ENCODE measurements at places on chromosomes 11 and 22.

- DNase-seq, result no peak
These were observed 12.9 kb downstream of the NEAT1 start for GRCh38 chr11:65435411-65435931.

DNA sequence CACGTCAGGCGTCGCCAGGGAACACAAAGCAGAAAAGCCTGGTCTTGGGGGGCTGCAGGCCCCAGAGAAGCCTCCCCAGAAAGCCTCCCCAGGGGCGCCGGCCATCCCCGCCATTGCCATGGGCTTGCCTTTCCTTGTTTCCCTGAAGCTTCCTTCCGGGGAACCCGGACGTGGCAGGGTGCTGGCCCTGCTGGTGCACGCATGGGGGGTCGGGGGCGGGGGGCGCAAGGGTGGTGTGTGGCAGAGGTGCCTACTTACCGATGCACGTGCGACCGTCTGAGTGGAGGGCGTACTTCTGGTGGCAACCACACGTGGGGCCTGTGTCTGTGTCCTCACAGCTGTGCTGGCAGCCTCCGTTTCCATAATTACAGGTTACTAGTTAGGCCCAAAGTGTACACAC, 71.0 kb upstream of the TTLL12 start:
- no peak for DNase-seq

- DNase-seq, result peak; percentile 80
These were observed 2.4 kb upstream of the WNT11 start for GRCh38 chr11:76208438-76209374.

DNA sequence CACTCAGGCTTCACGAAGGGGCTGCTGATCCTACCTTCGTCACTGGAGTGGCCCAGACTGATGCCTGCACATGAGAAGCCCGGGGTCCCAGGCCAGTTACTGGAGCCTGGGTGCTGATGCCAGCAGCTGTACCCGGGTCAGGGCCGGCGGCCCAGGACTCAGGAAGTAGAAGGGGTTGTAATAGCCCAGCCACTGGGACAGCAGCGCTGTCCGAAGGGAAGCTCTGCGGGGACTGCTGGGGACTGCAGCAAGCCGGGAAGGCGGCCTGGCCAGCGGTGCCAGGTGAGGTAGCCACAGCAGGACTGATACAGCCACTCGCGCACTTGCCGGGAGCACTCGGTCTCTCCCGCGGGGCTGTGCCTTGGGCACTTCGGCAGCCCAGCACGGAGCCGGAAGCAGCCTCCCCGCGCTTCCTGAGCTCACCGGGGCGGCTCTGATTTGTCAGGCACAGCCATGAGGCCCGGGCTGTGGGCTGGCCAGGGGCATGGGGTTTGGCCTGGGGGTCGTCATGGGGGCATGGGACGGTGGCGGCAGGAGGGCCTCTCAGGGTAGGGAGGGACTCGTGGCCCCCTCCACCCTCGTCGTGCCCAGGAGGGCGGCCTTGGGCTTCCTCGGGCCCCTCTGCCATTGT, 13.9 kb upstream of the OR8K1 start:
- DNase-seq, result no peak

- no peak for DNase-seq
These were observed 95.4 kb downstream of the MORC2 start for GRCh38 chr22:30873086-30873650.

GRCh38 chr11:8309862-8310261, 46.2 kb upstream of the LMO1 start:
- DNase-seq, result no peak

GRCh38 chr11:12963792-12964536, 45.2 kb upstream of the RASSF10 start:
- peak; percentile 65 for DNase-seq

- DNase-seq, result no peak
These were observed 82.5 kb downstream of the SGSM3 start for GRCh38 chr22:40452730-40453487.

DNA sequence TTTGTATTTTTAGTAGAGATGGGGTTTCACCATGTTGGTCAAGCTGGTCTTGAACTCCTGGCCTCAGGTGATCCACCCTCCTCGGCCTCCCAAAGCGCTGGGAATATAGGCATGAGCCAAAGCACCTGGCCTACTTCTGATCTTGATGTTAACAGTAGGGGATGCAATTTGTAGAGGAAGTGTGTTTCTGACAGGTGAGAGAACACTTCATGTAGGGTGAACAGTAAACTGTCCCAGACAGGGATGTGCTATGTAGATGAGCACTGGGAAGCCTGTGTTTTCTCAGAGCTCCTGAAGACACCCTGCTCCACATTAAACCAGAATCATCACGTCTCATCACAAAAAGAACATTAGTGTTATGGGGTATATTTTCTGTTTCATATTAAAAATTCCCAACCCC, 45.1 kb downstream of the UBASH3B start:
- DNase-seq, result no peak

GRCh38 chr11:96213500-96213899, 129.5 kb downstream of the MAML2 start:
- no peak for DNase-seq

- DNase-seq, result peak; percentile 35
These were observed 10.4 kb upstream of the SUN2 start for GRCh38 chr22:38766076-38766777.

GRCh38 chr11:44943696-44944095, 7.0 kb downstream of the TP53I11 start:
- no peak for DNase-seq

DNA sequence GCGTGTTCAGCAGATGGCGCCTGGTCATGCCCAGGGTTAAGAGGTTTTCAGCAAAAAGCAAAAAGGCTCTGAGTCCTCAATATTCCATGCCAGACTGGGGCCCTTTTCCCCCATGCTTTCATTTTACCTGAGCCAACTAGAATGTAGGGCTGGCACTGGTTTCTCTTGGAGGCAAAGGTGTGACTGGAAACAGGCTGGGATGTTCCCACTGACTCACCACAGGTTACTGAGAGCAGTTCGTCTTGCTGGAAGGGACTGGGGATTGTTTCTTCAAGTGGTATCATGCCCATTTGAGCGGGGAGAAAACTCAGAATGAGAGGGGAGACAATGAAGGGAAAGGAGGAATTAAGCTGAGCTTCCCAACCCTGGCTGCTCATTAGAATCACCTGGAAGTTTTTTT, 243.9 kb downstream of the TENM4 start:
- DNase-seq, result no peak

- no peak for DNase-seq
These were observed 6.6 kb upstream of the ZFTA start for GRCh38 chr11:63775191-63775590.

GRCh38 chr22:21032868-21033688, 717 bp upstream of the SLC7A4 start:
- DNase-seq, result no peak

GRCh38 chr11:100105255-100105981, 581.7 kb upstream of the ARHGAP42 start:
- DNase-seq, result no peak

DNA sequence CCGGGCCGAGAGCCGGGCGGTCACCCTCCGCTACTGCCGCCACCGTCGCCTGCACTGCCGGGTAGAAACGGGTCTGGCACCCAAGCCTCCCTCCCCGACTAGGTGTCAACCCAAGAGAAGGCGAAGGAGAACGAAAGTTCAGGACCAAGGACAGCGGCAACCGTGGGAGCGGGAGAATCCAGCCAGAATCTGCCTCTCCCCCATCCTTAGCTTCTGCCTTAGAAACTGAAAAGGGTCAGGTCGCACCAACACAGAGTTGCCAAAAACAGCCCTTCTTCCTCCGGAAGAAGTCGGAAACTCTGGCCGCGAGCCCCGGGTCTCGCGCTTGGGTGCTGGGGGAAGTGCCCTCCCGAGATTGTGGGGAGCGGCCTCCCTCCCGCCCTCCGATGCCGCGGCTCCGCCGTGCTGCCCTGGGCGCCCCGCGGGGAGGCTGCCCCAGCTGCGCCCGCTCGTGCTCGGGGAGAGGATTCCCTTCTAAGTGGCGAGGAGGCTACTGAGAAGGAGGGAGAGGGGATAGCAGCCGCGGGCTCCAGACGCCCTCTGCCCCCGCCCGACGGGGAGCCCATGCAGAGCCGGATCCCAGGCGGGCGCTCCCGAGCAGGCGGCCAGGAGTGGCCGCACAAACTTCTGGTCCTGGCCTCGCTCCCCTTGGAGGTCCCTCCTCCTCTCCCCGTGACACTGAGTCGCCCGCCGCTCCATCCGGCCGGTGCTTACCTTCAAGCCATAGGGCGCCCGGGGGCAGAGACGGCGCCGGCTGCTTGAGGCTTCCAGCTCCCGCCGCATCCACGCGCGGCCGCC, 637 bp downstream of the DRD2 start:
- DNase-seq, result peak; percentile 17

DNA sequence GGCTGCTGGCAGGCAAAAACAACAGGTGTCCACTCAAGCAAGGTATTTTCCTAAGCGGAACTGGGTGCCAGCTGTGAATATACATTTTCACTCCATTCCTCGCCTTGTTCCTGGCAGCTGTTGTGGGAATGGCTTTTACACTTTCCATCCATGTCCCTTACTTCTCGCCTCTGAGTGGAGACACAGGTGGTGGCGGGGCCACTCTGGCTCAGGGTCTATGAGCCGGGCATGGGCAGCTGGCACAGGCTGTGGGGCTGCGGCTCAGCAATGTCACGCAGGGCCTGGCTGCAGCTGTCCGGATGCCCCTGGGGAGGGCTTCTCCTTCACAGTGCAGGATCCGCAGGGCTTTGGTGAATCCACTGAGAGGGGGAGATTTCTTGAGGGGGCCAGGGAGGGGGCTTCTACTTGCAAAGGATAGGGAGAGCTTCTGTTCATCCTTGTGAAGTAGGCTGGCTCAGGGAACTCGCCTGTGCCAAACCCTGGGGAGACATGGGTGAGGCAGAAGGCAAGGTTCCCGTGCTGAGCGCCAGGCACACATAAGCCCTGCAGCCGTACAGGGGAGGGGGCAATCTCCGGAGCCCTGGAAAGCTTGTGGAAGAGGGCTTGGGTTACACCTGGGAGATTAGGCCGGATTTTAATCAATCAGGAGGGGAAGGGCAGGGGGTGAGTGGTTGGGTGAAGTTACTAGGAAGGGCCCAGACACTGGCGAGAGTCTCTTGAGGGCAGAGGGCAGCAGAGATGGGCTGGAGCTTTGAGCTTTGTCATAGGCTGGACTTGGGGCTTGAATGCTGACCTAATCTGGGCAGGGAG, 45.7 kb downstream of the KCNQ1OT1 start:
- no peak for DNase-seq

- no peak for DNase-seq
These were observed 15.7 kb downstream of the KCNA4 start for GRCh38 chr11:30000986-30001750.

DNA sequence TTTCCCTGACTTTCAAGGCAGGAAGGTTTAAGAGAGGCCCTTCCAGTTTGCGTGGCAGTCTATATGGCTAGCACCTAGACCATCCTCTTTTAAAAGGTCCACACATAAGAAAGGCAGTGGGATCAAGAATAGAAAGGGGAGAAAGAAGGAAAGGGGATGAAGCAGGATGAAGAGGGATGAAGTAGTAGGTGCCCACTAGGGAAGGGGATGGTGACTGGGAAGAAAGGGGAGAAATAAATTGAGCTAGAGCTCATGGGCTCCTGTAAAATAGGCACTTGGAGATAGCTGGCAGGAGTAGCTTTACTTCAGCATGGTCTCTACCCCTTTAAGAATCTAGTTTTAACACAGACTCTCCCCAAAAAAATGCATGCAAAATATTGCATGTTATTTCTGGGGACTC, 41.5 kb downstream of the CADM1 start:
- DNase-seq, result no peak

DNA sequence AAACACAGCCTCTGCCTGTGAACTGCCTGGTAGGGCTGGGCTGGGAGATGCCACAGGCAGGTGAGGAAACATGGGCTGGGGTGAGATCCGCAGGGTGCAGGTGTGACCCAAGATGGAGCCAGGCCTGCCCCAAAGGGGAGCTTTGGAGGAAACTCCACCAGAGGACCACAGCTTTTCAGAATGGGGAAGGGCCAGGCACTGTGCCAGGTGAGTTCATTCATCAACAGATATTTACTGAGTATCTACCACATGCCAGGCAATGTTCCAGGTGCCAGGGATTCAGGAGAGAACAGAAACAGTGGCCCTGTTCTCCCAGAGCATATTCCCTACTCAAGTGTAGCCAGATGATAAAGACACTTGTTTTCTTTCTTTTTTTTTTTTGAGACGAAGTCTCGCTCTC, 11.2 kb downstream of the RTN4RL2 start:
- DNase-seq, result no peak

DNA sequence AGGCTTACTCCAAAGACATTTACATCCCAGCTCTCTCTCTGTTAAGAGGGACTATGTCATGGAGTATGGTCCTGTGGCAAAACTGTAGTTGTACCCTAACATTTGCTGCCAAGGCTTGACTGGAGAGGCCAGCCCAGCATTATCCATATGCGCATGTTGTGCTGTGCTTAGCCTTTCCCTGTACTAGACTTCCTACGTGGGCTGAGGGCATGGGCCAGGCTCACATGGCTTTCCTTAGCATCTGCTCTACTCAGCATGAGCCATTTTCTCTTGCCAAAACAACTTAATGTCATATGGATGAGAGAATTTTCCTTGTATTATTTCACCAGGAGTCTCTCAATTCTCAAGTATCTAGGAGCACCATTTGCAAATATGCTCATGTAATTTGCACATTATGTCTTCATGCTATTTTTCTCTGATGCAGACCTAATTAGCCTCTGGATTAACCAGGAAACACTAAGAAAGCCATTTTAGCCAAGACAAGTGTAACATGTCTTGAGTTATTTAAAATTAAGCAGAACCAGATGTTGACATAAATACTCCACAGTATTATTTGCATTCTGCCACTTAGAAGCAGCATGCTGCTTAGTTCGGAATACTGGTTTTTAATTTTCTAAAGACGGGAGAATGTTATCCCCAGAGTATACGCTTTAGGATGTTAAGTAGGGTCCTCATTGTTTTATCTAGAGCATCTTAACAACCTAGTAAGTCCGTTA, 71.7 kb upstream of the FAR1 start:
- no peak for DNase-seq

- no peak for DNase-seq
These were observed 17.7 kb upstream of the CCDC134 start for GRCh38 chr22:41782751-41783150.

- DNase-seq, result no peak
These were observed 1255.9 kb downstream of the JRKL start for GRCh38 chr11:97645736-97646135.

DNA sequence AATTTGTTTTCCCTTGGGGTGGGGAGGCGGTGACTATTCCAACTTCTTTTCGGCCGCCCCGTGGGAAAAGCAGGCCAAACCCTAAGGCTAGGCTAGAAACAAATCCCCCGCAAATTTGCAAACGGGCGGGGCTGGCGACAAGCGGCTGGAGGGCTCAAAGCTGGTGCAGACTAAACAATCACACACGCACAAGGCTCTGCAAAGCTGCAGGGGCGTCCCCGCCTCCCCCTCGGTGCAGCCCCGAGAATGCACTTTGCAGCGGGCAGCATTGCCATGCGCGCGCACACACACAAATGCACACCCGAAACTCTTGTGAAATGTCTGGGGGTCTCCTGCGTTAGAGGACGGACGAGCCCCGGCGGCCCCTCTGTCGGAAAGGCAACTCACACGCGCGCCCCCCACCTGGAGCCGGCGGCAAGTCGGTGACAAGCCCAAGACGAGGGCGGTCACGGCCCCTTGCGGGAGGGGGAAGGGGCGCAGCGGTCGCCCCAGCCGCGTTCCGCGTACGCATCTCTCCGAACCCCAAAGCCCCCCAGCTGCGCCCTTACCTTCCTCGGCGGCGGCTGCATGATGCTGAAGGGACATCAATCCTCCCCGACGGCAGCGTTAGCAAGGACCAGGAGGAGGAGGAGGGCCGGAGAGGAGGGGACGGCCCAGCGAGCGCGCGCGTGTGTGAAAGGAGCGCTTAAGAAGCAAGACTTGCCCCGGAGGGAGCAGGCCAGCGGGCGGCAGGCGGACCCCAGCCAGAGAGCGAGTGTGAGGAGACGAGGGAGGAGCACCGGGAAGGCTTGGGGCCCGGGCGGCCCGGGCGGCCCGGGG, 600 bp downstream of the FCHSD2 start:
- DNase-seq, result peak; percentile 66

GRCh38 chr11:46437122-46437689, 45.6 kb upstream of the CHRM4 start:
- DNase-seq, result no peak

Data from activated naive CD4-positive, alpha-beta T cell treated with anti-CD3 and anti-CD28 coated beads, Interleukin-2, amount 50 U/mL, for 16 hours (primary cell).